Activated CD8-positive, alpha-beta memory T cell treated with anti-CD3 and anti-CD28 coated beads for 1 hour (primary cell): ENCODE measurements at places on chromosomes 3 and 15.
A peak's percentile ranks its signal among the peaks of the same experiment; 100 is the strongest.

GRCh38 chr3:48949376-48949717, 30.7 kb downstream of the ARIH2 start:
- no peak for DNase-seq

DNA sequence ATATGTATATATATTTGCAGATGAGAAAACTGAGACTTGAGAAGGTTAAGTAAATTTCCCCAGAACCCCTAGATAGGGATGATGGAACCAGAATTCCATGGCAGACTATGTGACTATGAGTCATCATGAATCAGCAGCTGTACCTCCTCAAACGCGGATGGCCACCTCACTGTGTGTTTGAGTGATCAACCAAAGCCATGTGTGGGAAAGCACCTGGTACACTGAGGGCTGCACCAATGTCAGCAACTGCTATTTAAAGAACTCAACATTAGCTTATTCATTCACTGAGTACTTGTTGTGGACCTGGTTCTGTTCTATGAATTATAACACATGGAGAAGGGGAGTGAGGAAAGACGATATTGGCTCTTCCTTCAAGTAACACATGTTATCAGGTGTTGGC, 377.0 kb downstream of the GAP43 start:
- DNase-seq, result no peak

GRCh38 chr3:187975561-187976364, 178.2 kb upstream of the LPP start:
- DNase-seq, result no peak

GRCh38 chr3:65963787-65964677, 74.7 kb downstream of the MAGI1 start:
- no peak for DNase-seq

DNA sequence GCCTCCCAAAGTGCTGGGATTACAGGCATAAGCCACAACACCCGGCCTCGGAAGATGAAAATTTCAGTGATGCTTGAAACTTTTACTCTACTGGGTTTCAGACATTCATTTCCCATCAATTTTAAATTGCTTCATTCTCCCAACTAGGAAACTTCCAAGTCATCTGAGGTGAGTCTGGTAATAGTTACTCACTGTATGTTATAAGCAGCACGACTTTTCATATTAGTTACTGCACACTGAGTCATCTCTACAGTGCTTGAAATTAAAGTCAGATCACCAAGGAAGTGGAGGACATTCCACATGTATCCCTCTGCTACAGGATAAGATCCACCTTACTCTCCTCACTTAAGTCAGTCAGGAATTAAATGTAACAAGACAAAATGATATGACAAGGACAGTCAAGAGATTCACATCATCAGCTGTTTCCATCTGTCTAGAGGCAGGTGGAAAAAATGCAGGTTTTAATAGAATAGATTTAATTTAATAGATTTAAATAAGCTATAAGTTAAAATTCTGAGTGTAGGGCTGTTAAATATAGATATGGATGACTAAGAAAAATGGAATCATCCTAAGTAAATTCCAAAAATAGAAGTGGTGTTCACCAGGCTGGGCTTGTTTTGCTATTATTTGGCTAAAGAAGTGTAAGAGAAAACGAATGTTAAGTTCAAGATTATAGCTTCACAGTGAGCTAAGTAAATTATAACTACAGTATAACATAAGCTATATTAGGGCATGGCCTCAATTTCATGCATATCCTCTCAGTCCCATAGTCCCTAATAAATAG, 104.4 kb downstream of the TMCO5A start:
- DNase-seq, result no peak

- DNase-seq, result no peak
Measured at GRCh38 chr15:54321426-54321825, 343.2 kb downstream of the UNC13C start.

DNA sequence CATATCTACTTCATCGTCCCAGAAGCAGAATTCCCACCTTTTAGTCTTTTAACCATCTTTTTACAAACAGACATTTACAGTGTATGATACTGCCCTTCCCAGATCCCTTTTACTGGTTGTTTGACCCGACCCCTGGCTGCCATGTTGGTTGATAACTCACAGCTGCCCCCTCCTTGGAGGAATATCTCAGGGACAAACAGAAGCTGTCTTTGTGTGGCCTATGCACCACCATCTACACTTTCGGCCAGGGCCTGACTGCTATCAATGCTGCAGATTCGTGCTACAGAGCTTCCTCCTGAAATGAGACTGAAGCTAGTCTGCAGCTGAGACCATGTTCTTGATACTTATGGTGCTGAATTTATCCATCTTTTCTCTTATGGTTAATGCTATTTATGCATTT, 6.6 kb upstream of the POLQ start:
- no peak for DNase-seq

- DNase-seq, result no peak
Measured at GRCh38 chr15:89429023-89429422, 67.4 kb downstream of the RHCG start.

- no peak for DNase-seq
Measured at GRCh38 chr3:178474526-178474925, 61.7 kb upstream of the KCNMB2 start.

DNA sequence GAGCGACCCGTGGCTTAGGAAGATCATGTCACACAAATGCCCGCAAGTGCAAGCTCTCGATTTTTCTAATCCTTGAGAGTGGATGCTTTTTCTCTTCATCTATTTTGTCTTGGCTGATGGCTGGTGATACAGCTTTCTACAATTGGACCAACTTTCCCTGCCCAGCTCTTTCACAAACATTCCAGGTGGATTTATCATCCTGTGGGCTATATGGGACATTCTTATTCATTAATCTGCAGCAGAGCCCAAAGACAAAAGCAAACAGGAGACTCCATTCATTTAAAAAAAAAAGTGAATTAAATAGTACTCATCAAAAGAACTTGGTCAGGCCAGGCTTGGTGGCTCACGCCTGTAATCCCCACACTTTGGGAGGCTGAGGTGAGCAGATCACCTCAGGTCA, 14.2 kb upstream of the TSEN2 start:
- DNase-seq, result no peak

DNA sequence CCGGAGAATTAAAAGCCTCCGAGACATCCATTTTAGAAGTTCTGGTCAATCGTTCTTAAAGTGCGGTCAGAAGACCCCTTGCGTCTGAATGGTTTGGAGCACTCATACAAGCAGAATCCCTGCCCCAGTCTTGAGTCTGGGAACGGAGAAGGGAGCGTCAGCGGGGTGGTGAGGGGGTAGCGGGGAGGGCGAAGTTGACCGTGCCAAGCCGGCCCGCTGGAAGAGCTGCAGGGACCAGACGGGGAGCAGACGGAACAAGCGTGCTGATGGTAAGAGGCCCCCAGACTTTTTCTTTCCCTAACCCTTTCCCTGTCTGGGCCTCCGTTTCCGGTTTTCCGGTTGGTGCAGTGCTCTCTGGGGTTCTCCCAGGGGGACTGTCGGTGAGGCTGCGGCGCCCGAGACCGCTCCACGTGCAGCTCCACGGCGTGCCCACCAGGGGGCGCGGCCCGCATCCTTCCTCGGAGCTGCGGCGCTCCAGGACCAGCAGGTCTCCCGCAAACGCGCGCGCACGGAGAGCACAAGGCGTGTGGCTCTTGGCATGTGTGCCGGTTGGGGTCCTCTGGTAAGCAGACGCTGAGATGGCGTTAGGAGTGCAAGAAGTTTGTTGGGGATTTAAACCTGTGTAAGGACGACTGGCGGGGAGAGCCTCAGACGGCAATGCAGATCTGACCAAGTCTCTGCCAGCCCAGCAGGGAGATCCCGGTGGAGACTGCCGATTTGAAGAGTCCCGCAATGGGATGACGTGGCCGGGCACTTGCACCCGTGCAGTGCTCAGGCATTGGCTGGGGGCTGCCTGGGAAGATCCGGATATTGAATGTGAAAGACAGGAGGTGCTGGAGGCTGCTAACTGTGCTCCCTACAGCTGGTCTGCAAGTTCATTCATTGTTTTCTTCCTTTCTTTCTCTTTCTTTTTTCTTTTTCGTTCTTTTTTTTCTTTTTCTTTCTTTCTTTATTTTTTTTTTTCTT, 19.2 kb upstream of the CORO2B start:
- peak; percentile 10 for DNase-seq

DNA sequence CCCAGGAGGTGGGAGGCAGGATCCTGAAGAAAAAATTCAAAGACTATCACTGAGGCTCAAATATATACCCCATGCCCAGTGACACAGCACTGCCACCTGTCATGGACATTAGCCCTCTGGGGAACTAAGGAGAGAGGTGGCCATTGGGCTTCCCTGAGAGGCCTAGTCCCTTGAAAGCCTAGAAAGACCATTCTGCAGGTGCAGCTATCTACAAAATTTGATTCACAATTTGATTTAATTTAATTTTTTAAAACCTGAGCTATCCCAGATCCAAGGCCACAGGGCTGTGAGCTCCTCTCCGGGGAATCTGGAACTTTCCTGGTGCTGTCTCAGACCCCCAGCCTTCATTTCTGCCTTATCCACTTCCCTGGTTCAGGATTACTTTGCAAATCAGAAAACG, 16.9 kb upstream of the KLHL24 start:
- DNase-seq, result no peak

GRCh38 chr3:151501171-151501922, 40.5 kb upstream of the IGSF10 start:
- DNase-seq, result no peak

GRCh38 chr15:66733976-66734375, 31.9 kb downstream of the SMAD6 start:
- DNase-seq, result no peak

- no peak for DNase-seq
Measured at GRCh38 chr3:167480748-167481147, 6.9 kb upstream of the SERPINI2 start.

- no peak for DNase-seq
Measured at GRCh38 chr3:182947888-182948287, 32.5 kb downstream of the DCUN1D1 start.

DNA sequence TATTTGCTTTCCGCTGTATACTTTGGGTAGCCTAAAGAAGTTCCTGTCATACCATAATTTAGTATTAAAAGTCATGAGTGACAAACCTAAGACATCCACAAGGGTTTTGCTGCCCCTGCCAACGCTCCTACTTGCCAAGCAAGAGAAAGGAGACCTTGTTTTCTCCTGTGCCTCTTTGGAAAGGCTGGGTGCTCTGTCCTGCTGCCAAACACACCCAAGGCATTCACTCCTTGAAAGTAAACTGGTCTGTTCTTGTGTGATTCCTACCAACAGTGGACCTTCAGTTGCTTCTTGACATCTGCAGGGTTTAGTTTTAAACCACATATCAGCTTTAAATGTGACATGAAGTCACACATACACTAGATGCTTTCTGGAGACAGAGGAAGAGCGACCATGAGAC, 295.4 kb downstream of the SLC9A9 start:
- DNase-seq, result no peak

DNA sequence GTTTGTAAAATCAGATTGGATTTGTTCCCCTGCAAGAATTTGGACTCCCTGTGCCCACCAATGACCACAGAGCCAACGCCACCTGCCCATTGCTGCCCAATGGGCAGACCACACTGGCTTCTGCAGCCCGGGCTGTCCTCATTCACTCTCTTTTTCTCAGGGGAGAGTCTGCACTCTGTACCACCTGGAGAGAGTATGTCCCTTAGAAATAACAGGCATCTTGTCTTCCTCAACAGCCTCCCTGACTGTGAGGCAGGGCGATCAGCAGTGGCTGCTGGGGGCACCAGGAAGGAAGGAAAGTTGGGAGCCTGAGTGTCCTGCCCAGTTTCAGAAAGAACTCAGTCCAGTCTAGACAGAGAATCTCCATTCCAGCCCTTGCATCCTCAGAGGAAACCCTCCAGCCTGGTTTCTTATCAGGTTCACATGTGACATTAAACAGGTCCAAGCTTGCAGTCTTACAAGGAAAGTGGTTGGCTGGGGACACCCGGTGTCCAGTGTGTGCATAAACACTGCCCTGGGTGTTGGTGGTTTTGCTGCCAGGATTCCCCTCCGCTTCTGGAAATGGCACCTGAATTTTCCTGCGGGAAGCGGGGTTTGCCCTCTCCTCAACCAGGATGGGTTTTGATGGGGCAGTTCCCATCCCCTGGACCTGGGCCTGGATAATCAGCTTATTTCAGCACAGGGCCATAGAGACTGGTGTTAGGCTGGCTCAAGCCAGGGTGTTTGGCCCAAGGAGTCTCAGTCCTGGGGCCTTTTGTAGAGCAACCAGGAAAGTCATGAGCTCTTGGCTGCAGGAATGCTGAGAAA, 37.2 kb downstream of the SSUH2 start:
- no peak for DNase-seq

DNA sequence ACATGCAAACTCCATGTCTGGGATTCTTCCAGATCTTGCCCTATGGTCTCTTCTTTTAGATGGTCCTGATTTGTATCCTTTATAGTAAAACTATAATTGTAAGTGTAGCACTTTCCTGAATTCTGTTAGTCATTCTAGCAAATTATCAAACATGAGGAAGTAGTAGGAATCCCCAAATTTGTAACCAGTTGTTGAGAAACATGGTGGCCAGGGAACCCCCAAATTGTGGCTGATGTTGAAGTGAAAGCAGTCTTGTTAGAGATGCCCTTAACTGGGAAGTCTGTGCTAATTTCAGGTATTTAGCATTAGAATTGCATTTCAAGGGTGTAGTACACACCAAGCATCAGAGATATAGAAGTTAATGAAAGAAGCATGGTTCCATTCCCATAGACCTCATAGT, 180.4 kb upstream of the STT3B start:
- no peak for DNase-seq
